ENCODE measurements at places on chromosomes 16 and 17. TPM values are rescaled to one million over a fixed set of nuclear protein-coding genes. Genes with fewer than 3 reads are reported as not detected.

MBTD1 gene
- polyA plus RNA-seq, result 7.2 TPM

MMP2 gene
- polyA plus RNA-seq, result 53.6 TPM

- no peak for DNase-seq
Measured at GRCh38 chr17:917941-918740, 61.4 kb downstream of the NXN start.

DNA sequence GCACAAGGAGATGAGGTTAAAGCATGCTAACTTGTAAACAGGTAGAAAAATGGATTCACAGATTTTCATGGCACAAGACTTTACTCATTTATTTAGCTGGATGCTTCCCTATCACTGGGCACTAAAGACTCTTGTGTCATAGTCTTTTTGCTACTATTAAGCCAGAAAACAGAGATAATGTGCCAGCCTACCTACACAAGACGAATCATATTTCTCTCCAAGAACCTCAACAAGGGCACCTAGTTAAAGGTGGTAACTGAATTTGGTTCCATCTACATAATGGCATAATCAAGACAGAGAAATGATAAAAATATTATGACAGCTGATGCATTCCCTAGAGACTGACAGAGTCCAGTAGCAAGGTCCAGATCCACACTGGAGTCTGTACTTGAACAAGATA lies 3.8 kb downstream of the NACA2 start:
- DNase-seq, result no peak

DNA sequence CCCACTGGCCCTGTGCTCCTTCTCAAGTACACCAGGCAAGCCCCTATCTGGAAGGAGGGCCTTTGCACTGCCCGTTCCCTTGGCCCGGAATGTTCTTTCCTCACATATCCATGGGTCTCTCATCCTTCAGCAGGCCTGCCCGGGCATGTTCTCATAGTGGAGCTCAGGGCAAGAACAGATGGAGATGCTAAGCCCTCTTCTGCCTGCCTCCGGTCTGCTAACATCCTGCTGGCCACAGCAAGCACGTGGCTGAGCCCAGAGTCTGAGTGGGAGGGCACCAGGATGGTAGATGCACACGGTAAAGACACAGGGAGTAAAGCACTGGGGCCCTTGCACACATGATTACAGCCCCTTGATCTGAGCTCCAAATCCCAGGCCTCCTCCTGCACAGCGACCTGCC lies 19.8 kb upstream of the ANKRD40CL start:
- no peak for DNase-seq

NPIPA7 gene
- 160 TPM for polyA plus RNA-seq

GRCh38 chr16:86133847-86134375 lies 234.9 kb downstream of the IRF8 start:
- DNase-seq, result no peak

DNA sequence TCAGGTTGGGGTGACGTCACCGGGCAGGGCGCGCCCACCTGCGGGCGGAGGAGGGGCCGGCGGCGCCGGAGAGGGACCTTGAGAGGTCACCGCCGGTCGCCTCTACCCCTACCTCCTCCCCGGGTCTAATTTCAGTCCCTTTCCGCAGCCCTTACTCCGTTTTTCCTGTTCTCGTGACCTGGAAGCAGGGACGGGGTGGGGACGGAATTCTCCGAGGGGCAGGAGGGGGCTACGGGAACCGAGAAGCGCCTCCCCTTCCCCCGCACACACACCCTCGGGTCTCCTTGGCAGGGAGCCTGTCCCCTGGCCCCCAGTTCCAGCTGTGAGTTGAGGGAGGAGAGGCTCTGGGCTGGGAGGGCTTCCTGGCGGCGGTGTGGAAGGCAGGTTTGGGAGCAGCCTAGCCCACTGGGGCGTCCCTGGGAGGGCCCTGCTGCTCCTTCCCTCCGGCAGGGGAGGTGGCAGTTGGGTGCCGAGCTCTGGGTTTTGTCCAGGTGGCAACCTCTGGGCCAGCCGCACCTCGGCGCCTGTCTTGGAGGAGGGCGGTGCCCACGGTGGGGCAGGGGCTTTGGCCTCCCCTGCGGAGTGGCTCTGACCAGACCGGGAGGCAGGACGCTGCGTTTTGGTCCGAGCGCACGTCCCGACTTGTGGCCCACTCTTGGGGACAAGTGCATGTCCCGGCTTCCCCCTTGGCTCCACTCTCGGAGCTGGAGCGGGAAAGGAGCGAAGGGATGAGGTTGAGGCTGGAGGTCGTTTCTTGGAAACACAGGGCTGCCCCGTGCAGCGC lies 773 bp downstream of the SYNGR3 start:
- DNase-seq, result no peak

TEKT5 gene
- 0.34 TPM for polyA plus RNA-seq

KRT33A gene
- not detected for polyA plus RNA-seq

All from adrenal gland (tissue), 19 donors.